ENCODE measurements at places on chromosomes 7 and 10. TPM values are rescaled to one million over a fixed set of nuclear protein-coding genes. Genes with fewer than 3 reads are reported as not detected.

DNA sequence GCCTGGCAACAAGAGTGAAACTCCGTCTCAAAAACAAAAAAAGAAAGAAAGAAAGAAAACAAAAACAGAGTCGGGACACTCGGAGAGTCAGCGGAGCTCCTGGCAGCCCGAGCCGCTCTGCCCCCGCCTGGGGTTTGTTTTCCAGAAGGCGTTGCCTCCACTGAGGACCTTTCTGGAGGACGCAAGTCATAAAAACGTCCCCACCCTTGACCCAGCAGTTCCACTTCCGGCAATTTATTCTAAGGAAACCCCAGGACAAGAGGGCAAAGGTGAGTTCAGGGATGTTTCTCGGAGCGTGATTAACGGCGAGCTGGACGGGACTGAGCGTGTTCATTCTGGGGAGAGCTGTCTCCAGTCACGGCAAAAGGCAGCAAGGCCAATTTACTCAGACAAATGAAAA is 27.0 kb upstream of the SUN1 start:
- H3K27ac ChIP-seq: no peak overlapping the region
- no peak for DNase-seq
- H3K27me3 ChIP-seq: peaks cover 19% of the 10 kb centered on the region
- H3K4me1 ChIP-seq: no peaks in the 10 kb centered on the region
- H3K4me3 ChIP-seq: no peak overlapping the region
- H3K36me3 ChIP-seq: no peaks in the 10 kb centered on the region

DNA sequence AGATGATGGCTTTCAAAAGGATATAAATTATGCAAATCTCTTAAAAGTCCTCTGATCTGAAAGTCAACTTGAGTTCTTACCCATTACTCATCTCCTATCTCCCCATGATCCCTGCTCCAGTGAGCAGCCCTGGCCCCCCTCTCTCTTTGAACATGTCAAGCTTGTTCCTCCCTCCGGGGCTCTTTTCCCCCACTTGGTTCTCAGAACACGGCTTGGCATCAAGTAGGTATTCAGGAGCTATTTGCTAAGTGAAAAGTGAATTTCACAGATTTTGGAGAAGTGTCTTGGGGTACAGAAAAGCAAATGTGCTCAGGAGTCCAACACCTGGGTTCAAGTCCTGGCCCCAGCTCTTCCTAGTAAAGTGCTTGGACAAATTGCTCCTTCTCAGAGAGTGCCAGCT is 98.3 kb upstream of the CTBP2 start:
- H3K27ac ChIP-seq: no peak overlapping the region
- no peak for DNase-seq
- H3K4me1 ChIP-seq: peaks cover 3% of the 10 kb centered on the region
- peaks cover 26% of the 10 kb centered on the region for H3K27me3 ChIP-seq
- H3K36me3 ChIP-seq: no peaks in the 10 kb centered on the region

- peak overlapping the region; percentile 59 for H3K4me3 ChIP-seq
- H3K4me1 ChIP-seq: peaks cover 66% of the 10 kb centered on the region
- DNase-seq: no peak
- H3K36me3 ChIP-seq: no peaks in the 10 kb centered on the region
- no peaks in the 10 kb centered on the region for H3K27me3 ChIP-seq
Observed at GRCh38 chr10:22644222-22644621, 70.2 kb downstream of the PIP4K2A start.

DNA sequence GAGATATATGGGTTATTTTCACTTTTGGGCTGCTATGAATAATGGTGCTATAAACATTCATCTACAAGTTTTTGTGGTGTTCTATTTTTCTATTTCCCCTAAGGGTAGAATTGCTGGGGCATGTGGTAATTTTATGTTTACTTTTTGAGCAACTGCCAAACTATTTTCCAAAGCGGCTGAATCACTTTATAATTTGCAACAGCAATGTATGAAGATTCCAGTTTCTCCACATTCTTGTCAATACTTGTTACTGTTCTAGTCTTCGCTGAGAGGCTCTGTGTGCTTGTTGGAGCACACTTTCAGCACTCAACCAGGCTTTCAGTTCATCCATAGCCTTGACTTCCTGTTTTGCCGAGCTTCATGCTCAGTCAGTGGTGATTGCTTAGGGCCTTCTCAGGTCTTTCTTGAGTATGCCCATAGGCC is 39.0 kb downstream of the ADK start:
- peak overlapping the region; percentile 74 for H3K27ac ChIP-seq
- H3K36me3 ChIP-seq: no peaks in the 10 kb centered on the region
- H3K4me1 ChIP-seq: peaks cover 21% of the 10 kb centered on the region
- no peaks in the 10 kb centered on the region for H3K27me3 ChIP-seq
- no peak for DNase-seq

- no peaks in the 10 kb centered on the region for H3K36me3 ChIP-seq
- no peak overlapping the region for H3K27ac ChIP-seq
- no peaks in the 10 kb centered on the region for H3K27me3 ChIP-seq
Observed at GRCh38 chr10:67492317-67493019, 203.5 kb downstream of the CTNNA3 start.

GRCh38 chr10:95403700-95404461 is 113.1 kb upstream of the PDLIM1 start:
- no peak for DNase-seq
- H3K4me3 ChIP-seq: no peak overlapping the region
- no peaks in the 10 kb centered on the region for H3K4me1 ChIP-seq
- no peaks in the 10 kb centered on the region for H3K27me3 ChIP-seq

- no peaks in the 10 kb centered on the region for H3K36me3 ChIP-seq
- H3K27ac ChIP-seq: no peak overlapping the region
- H3K27me3 ChIP-seq: no peaks in the 10 kb centered on the region
Observed at GRCh38 chr7:49112222-49112621, 187.9 kb downstream of the CDC14C start.

- H3K36me3 ChIP-seq: peaks cover 8% of the 10 kb centered on the region
- H3K27me3 ChIP-seq: peaks cover 4% of the 10 kb centered on the region
- H3K4me3 ChIP-seq: no peak overlapping the region
- H3K27ac ChIP-seq: no peak overlapping the region
- DNase-seq: no peak
Observed at GRCh38 chr7:17601921-17602320, 303.5 kb downstream of the AHR start.

- no peak overlapping the region for H3K27ac ChIP-seq
- H3K4me1 ChIP-seq: no peaks in the 10 kb centered on the region
- DNase-seq: no peak
Observed at GRCh38 chr7:78777829-78778228, 675.6 kb downstream of the MAGI2 start.

- H3K27me3 ChIP-seq: no peaks in the 10 kb centered on the region
- H3K36me3 ChIP-seq: no peaks in the 10 kb centered on the region
- no peak overlapping the region for H3K27ac ChIP-seq
Observed at GRCh38 chr7:158477866-158478265, 109.8 kb downstream of the PTPRN2 start.

DNA sequence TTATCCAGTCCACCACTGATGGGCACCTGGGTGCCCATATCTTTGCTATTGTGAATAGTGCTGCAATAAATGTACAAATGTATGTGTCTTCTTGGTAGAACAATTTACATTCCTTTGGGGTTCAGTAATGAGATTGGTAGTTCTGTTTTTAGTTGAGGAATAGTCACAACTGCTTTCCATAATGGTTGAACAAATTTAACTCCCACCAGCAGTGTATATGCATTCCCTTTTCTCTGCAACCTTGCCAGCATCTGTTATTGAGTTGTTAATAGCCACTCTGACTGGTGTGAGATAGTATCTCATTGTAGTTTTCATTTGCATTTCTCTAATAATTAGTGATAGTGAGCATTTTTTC is 27.8 kb downstream of the COA1 start:
- H3K4me1 ChIP-seq: peaks cover 38% of the 10 kb centered on the region
- no peak for DNase-seq
- H3K36me3 ChIP-seq: peaks cover 13% of the 10 kb centered on the region
- H3K27ac ChIP-seq: no peak overlapping the region
- no peaks in the 10 kb centered on the region for H3K27me3 ChIP-seq

GRCh38 chr7:139094596-139094995 is 14.9 kb downstream of the ZC3HAV1 start:
- H3K36me3 ChIP-seq: peaks cover 18% of the 10 kb centered on the region
- no peaks in the 10 kb centered on the region for H3K27me3 ChIP-seq
- peaks cover 61% of the 10 kb centered on the region for H3K4me1 ChIP-seq
- no peak for DNase-seq
- H3K27ac ChIP-seq: peak overlapping the region; percentile 80

DNA sequence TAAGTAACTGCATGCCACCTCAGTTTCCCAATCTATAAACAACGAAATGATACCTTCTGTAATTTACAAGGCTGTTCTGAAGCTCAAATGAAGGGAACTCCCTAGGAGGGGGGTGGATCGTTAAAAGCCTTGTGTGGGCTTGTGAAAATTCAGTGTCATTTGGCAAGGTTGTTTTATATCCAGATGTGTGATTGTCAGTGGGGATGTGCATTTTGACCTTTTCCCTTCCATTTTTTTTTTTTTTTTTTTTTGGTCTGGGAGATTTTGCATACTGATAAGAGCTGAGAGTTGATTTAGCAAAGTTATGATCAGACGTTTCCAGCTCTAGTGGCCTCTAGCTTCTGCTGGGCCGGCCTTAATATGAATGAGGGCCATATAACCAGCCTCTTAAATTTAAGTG is 22.8 kb downstream of the CREB5 start:
- no peak overlapping the region for H3K27ac ChIP-seq
- DNase-seq: no peak
- no peaks in the 10 kb centered on the region for H3K36me3 ChIP-seq
- no peaks in the 10 kb centered on the region for H3K4me1 ChIP-seq

DNA sequence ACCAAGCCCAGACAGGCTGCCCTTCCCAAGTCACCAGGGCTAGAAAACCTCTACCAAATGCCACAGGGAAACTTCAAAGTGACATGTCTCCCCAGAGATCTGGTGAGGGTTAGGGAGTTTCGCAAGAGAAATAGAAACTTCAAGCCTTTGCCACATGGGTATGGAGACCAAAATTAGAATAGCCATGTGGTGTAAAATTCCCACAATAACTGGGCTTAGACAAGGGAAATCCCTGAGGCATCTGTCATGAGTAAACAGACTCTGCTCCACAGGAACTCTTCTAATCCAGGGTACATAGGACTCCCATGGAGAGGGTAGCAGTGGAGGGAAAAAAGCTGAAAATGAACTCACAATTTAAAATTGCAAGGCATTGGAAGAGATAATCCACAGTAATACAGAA is 14.3 kb downstream of the ADAM12 start:
- DNase-seq: no peak
- H3K27ac ChIP-seq: no peak overlapping the region
- peaks cover 32% of the 10 kb centered on the region for H3K27me3 ChIP-seq

DNA sequence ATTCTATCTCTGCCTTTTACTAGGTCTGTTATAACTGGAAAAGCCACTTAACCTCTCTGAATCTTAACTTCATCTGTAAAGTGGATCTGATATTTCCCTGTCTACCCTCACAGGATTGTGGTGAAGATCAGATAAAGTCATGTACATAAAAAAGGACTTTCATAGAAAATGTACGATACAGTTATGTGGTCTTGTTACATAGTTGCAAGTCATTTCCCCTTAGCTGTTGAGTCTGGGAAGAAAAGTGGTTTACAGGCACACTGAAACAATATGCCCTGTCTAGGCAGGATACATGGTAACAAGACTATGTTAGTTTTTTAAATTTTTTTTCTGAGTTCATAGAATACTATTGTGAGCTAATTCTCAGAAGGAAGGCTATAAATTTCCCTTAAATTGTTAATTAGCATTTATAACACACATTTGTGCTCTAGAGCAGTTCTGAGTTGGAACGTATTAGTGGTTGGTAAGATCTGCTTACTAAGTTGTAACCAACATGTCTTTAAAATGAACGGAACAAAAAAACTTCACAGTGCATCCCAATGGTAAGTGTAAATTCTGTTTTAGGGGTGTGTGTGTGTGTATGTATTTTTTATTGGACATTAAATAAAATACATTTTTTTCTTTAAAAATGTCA is 7.1 kb upstream of the GSTO1 start:
- peaks cover 15% of the 10 kb centered on the region for H3K4me1 ChIP-seq
- peak overlapping the region; percentile 78 for H3K27ac ChIP-seq
- DNase-seq: no peak
- H3K27me3 ChIP-seq: peaks cover 9% of the 10 kb centered on the region
- H3K4me3 ChIP-seq: peak overlapping the region; percentile 42
- H3K36me3 ChIP-seq: no peaks in the 10 kb centered on the region

NPSR1 gene
- total RNA-seq: not detected

COL17A1 gene
- not detected for total RNA-seq

C10orf67 gene
- total RNA-seq: not detected

SPDYE5 gene
- total RNA-seq: not detected

TBATA gene
- not detected for total RNA-seq

FZD1 gene
- not detected for total RNA-seq
